Endodermal cell (in vitro differentiated cells): ENCODE measurements at places on chromosomes 2 and 18. TPM values are rescaled to one million over a fixed set of nuclear protein-coding genes. Genes with fewer than 3 reads are reported as not detected.
A peak's percentile ranks its signal among the peaks of the same experiment; 100 is the strongest.

GRCh38 chr2:169143998-169144397 is 74.6 kb downstream of the DHRS9 start:
- no peak overlapping the region for H3K4me3 ChIP-seq
- H3K4me1 ChIP-seq: no peaks in the 10 kb centered on the region
- no peak for DNase-seq
- H3K36me3 ChIP-seq: no peaks in the 10 kb centered on the region
- no peak overlapping the region for H3K27ac ChIP-seq

Gene PLGLB1
- not detected in 3 replicates for total RNA-seq

Gene DNER
- 0.11 TPM in 1 of 3 replicates, not detected in the others for total RNA-seq

DNA sequence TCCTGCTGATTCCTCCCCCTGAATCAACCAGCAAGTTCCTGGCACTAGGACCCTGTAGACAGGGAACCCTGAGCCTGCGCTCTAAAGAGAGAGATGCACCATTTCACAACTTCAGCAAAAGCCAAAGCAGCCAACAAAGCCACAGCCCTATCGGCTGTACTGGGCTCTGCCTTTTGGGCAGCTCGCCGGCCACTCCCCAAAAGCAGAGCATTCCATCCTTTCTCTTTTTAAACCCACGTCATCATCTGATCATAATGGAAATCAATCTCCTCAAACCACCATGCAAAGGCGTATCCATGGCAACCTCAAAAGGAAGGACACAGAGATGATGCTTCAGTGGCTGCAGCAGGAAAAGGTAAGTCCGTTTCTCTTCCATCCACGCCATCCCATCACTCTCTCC is 5.3 kb upstream of the DCTN1 start:
- DNase-seq: no peak
- no peak overlapping the region for H3K4me3 ChIP-seq
- peaks cover 4% of the 10 kb centered on the region for H3K4me1 ChIP-seq
- no peak overlapping the region for H3K27ac ChIP-seq
- peaks cover 28% of the 10 kb centered on the region for H3K36me3 ChIP-seq
- H3K27me3 ChIP-seq: no peaks in the 10 kb centered on the region

DNA sequence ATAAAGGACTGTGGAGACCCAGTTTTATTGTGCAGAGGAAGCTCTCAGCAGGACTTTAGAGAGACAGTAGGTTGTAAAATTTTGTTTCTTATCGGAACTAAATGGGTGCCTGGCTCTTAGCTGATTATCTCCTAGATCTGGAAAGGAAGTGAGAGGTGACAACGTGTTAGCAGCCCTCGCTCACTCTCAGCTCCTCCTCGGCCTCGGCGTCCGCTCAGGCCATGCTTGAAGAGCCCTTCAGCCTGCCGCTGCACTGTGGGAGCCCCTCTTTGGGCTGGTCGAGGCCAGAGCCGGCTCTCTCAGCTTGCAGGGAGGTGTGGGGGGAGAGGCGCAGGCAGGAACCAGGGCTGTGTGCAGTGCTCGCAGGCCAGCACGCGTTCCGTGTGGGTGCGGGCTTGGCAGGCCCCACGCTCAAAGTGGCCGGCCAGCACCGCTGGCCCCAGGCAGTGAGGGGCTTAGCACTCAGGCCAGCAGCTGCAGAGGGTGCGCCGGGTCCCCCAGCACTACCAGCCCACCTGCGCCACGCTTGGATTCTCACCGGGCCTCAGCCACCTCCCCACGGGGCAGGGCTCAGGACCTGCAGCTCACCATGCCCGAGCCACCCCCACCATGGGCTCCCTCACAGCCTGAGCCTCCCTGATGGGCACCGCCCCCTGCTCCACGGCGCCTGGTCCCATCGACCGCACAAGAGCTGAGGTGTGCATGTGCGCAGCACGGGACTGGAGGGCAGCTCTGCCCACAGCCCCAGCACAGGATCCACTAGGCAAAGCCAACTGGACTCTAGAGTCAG is 4.6 kb upstream of the MFF start:
- no peaks in the 10 kb centered on the region for H3K27me3 ChIP-seq
- no peak for DNase-seq
- H3K36me3 ChIP-seq: no peaks in the 10 kb centered on the region
- no peak overlapping the region for H3K4me3 ChIP-seq

- H3K27me3 ChIP-seq: no peaks in the 10 kb centered on the region
- no peaks in the 10 kb centered on the region for H3K4me1 ChIP-seq
- no peak overlapping the region for H3K4me3 ChIP-seq
These were observed 24.5 kb upstream of the PPP4R1 start for GRCh38 chr18:9638886-9639285.

Gene KCMF1
- total RNA-seq: 71.8 and 81.5 TPM in 2 replicates

GRCh38 chr2:230665263-230665691 is 47.4 kb upstream of the CAB39 start:
- peaks cover 11% of the 10 kb centered on the region for H3K4me1 ChIP-seq
- no peaks in the 10 kb centered on the region for H3K36me3 ChIP-seq
- no peak overlapping the region for H3K27ac ChIP-seq
- DNase-seq: no peak

DNA sequence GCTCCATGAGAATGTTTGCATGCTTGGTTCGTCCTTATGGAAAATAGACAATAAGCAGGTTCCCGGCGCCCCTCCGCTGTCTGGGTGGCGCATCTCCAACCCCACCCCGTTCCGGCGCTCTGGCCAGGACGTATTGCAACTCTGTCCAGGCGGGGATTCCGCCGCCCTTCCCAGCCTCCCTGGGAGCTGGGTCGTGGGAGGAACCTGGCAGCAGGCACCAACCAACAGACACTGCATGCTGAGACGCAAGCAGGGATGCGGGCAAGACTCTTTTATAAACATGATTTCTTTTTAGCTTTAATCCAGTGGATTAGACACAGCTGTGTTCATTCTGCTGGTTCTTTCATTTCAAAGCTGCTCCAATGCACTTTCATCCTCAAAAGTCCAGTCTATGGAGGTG is 240.2 kb downstream of the SH3BP4 start:
- H3K4me1 ChIP-seq: no peaks in the 10 kb centered on the region
- no peaks in the 10 kb centered on the region for H3K27me3 ChIP-seq
- no peak overlapping the region for H3K27ac ChIP-seq
- no peaks in the 10 kb centered on the region for H3K36me3 ChIP-seq

Gene SYT4
- 0.38 to 0.95 TPM (median 0.82 TPM) in 3 replicates for total RNA-seq

DNA sequence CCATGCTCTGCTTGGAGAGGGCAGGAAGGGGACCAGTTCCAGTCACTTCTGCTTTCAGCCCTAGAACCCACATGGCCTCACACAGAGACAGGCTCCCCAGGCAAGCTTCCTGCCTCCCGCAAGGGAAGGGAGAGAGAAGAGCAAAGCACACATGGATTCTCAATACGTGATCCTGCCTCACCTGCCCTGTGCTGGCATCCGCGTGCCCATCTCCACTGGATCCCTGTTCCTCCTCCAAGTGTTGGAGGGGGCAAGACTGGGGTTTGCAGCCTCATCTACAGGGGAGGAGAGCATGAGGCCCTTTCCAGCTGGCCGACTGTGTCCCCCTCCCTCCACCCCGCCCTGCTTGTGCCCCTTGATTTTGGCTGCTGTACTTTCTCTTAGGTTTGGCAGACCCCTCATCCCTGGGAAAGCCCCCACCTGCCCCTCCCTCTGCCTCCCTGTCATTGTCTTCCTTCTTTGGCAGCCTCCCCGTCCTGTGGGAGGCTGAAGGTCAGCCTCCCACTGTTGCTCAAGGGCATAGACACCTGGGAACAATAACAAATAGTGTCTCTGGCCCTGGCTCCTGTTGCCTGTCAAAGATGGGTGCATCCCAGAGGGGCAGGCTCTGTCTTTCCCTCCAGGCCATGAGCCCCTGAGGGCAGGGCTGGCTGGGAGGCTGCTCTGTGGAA is 22.7 kb downstream of the KCNF1 start:
- no peaks in the 10 kb centered on the region for H3K36me3 ChIP-seq
- no peak overlapping the region for H3K4me3 ChIP-seq
- no peaks in the 10 kb centered on the region for H3K4me1 ChIP-seq
- no peaks in the 10 kb centered on the region for H3K27me3 ChIP-seq
- no peak overlapping the region for H3K27ac ChIP-seq

DNA sequence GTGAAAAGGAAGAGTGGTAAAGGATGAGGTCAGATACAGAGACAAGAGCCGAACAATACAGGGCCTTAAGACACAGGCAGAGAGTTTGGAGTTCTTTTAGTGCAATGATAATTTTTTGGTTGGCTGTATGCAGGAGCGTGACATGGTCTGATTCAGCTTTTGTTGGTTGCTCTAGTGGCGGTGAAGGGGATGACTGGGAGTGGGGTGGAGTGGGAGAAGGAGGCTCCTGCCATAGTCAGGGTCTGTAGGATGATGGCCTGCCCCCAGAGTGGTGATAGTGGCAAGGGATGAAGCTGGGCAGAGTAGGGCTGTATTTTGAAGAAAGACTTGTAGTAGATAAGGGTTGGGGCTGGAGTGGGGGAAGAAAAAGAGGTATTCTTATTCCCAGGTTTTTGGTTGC is 306.6 kb upstream of the VWC2L start:
- no peak overlapping the region for H3K27ac ChIP-seq
- H3K4me1 ChIP-seq: no peaks in the 10 kb centered on the region
- no peak for DNase-seq
- no peaks in the 10 kb centered on the region for H3K27me3 ChIP-seq
- no peaks in the 10 kb centered on the region for H3K36me3 ChIP-seq

Gene SKOR2
- not detected in 3 replicates for total RNA-seq

GRCh38 chr18:10113121-10114022 is 199.6 kb downstream of the VAPA start:
- H3K27ac ChIP-seq: no peak overlapping the region
- no peaks in the 10 kb centered on the region for H3K36me3 ChIP-seq
- H3K27me3 ChIP-seq: no peaks in the 10 kb centered on the region
- H3K4me3 ChIP-seq: no peak overlapping the region
- H3K4me1 ChIP-seq: no peaks in the 10 kb centered on the region

DNA sequence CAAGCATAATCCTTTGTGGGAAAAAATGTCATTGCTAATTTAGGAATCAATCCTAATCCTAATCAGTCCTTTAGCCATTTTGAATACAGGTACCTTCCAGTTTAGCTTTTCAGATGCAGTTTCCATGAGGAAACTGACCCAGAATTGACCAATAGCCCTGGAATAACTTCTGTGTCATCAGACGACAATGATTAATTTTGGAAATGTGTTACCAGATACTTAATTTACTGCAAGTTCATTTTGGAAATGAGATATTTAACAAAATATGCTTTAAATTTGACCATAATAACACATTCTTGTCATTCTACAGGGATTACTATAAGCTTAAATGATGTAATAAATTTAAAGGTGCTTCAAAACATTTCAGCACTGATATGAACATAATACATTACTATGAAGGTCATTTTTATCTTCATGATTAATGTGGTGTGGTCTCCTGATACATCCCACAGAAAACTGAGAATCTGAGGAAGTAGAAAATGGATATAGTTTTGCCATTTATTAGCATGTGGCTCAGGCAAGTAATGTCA is 129.8 kb upstream of the SH3BP4 start:
- H3K36me3 ChIP-seq: no peaks in the 10 kb centered on the region
- H3K27me3 ChIP-seq: no peaks in the 10 kb centered on the region
- no peak overlapping the region for H3K4me3 ChIP-seq
- H3K4me1 ChIP-seq: no peaks in the 10 kb centered on the region

DNA sequence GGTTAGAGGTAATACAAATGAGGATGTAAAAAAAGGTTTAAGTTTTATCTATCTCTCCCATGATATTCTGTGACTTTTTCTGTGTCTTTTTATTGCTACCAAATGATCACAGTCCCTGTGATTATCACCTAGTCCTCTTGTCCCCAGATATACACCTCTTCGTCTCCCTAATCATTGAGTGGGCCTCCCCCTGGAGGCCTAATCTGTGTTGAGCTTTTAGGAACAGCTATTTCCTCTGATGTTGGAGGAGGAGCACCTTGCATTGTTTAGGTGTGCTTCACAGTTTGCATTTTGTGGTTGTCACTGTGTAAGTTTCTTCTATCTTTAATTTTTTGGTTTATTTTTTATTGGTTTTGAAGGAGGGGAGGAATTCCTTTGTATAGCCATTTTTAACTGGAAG is 33.3 kb downstream of the CCDC85A start:
- H3K36me3 ChIP-seq: no peaks in the 10 kb centered on the region
- H3K4me3 ChIP-seq: no peak overlapping the region
- H3K4me1 ChIP-seq: no peaks in the 10 kb centered on the region
- peak; percentile 66 for DNase-seq

DNA sequence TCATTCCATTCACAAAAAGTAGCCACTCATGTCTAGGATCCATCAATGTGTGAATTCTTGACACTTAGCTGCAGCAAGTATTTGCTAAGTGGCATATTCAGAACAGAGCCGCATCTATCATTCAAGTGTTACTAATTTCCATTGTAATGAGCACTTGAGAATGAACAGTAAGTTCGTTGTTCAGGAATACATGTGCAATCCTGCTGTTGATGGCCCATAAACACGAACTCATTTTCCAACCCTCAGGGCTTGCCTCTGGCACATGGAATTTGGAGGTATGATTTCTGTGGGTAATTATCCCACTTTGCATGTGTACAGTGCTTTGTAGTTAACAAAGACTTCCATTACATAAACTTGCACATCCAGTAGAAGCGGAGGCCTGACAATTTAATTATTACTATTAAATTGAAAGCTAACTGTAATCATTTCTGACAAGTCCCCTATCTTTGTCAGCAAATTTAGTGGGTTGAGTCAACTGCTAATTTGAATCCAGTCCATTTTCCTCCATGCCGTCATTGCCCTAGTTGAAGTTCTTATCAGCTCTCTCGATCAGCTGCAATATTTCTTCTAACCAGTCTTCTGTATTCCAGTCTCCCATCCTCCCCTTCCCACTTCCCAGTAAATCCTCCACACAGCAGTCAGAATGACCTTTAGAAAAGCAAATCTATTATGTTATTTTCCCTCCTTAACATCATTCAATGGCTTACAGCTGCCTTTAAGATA is 116.0 kb upstream of the AQP4 start:
- H3K4me3 ChIP-seq: no peak overlapping the region
- H3K27me3 ChIP-seq: no peaks in the 10 kb centered on the region
- no peak for DNase-seq
- H3K27ac ChIP-seq: no peak overlapping the region
- H3K36me3 ChIP-seq: no peaks in the 10 kb centered on the region
- peaks cover 5% of the 10 kb centered on the region for H3K4me1 ChIP-seq

GRCh38 chr2:160338901-160339685 is 139.0 kb upstream of the ITGB6 start:
- H3K36me3 ChIP-seq: no peaks in the 10 kb centered on the region
- peak; percentile 58 for DNase-seq
- H3K4me3 ChIP-seq: no peak overlapping the region
- peaks cover 12% of the 10 kb centered on the region for H3K4me1 ChIP-seq
- H3K27ac ChIP-seq: no peak overlapping the region

GRCh38 chr18:11269257-11269656 is 119.9 kb upstream of the PIEZO2 start:
- H3K27ac ChIP-seq: no peak overlapping the region
- H3K4me1 ChIP-seq: no peaks in the 10 kb centered on the region
- H3K4me3 ChIP-seq: no peak overlapping the region
- DNase-seq: no peak

- H3K36me3 ChIP-seq: no peaks in the 10 kb centered on the region
- H3K27me3 ChIP-seq: no peaks in the 10 kb centered on the region
- no peaks in the 10 kb centered on the region for H3K4me1 ChIP-seq
- no peak overlapping the region for H3K27ac ChIP-seq
- H3K4me3 ChIP-seq: no peak overlapping the region
These were observed 102.1 kb downstream of the CRACDL start for GRCh38 chr2:98833917-98834263.
